T-helper 22 cell (primary cell): ENCODE measurements at places on chromosomes 12 and 14.

DNA sequence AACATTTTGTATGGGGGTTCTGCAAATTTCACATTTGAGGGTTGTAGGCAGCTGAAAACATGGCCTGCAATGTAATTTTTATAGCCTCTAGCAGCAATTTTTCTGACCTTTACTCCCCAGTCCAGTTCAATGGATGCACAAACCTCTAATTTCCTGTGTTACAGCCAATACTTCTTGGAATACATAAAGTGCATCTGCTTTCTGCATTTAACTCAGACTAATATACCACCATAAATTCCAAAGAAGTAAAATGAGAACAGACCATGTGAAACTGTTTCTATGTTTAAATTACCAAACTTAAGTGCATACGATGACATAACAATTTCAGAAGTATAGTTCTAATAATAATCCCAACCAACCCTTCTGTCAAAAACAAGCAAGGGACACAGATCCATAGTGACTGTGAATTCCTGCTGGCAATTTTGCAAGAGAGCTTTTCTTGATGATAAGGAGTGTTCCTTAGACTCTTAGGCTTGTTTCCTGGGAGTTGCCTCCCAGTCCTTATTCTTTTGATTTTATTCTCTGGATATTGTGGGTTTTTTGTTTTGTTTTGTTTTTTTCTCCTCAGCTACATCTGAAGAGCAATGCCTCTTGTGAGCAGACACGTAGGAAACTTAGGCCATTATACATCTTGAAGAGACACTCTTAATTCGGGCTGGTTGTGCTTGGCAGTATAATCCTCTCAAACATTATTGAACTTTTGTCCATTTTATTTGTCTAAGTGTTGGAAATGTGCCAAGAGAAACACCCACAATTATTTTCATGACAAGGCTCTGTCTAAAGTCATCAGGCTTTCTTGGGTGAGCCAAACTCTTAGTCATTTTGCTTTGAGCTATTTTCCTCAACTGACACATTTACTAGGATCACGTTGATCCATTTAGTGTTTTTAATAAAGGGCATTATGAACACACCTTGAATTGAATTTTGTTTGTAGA lies 51.3 kb upstream of the RERGL start:
- DNase-seq, result no peak

- DNase-seq, result no peak
These were observed 687.8 kb downstream of the NRXN3 start for GRCh38 chr14:78857974-78858373.

- DNase-seq, result no peak
These were observed 70.5 kb downstream of the TBC1D30 start for GRCh38 chr12:64894827-64895475.

GRCh38 chr12:6363330-6364043 lies 11.9 kb downstream of the SCNN1A start:
- peak; percentile 45 for DNase-seq

DNA sequence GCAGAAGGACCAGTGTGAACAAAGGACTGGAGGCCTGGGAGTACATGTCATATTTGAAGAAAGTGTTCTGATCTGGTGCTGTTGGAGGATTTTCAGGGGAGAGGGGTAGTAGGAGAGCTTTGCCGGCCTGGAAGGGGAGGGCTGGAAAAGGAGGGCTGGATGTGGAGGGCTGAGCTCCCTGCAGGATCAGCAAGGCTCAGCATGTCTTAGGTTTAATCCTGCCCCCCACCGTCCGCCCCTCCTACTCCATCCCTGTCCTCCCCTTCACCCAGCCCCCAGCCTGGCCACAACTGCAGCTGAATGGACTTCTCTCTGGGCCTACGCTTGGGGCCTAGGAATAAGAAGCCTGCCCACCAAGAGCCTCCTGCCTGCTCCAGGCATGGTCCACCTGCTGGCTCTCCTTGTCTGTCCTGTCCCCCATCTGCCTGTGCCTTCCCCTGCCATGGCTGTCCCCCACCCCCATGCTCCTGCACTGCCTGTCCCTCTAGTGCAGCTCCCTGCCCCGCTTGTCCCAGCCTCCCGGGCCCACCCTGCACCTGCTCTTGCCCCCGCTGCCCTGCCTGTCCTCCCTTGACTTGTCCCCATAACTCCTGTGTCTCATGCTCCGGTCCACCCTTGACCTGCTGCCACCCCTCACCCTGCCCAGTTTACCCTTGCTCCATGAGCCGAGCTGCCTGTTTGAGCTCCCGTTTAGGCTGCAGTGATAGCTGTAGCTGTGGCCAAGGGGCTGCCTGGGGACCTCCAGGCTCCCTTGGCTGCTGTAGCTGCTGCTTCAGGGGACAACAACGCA lies 9.8 kb upstream of the RARG start:
- no peak for DNase-seq

DNA sequence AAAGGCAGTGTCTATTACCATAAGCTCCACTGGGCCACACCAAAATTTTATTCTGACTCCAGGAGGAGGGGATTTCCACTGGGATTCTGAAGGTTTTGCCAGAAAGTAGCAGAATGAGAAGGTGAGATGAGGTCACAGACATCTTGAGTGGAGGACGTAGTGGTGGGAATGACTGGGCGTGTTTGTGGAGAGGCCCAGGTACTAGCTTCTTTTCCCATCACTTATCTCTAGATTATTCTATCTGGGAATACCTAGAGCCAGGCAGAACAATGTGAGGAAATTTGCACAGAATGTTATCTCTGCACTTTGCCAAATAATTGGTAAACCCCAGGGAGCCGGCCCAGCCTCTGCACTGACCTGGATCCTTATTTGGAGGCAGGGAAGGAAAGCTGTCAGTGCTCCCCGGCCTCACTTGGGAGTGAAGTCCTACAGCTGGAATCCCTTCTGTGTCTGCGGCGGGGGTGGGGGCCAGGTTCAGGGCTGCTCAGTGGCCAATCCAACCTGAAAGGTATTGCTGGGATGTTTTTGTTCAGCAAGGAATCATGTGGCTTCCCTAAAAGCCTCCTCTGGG lies 129.4 kb downstream of the C12orf75 start:
- DNase-seq, result no peak
